ENCODE measurements at places on chromosomes 4 and X.
A peak's percentile ranks its signal among the peaks of the same experiment; 100 is the strongest.

- peak; percentile 58 for DNase-seq
These were observed 1.1 kb downstream of the EMD start for GRCh38 chrX:154380153-154380552.

DNA sequence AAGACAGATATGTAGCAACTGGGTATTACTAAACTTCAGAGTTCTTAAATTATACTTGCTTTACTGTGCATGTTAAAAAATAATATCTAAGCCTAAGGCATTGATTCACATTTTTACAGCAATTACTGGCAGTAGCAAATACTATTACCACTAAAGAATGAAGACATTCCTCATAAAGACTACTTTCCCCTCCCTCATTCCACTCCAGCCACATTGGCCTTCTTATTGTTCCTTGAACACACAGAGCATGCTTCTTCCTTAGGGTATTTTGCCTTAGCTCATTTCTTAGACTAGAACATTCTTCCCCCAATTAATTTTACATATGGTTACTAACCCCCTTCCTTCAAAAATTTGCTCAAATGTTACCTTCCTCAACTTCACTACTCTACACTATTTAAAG is 717.0 kb downstream of the CCSER1 start:
- no peak for DNase-seq

DNA sequence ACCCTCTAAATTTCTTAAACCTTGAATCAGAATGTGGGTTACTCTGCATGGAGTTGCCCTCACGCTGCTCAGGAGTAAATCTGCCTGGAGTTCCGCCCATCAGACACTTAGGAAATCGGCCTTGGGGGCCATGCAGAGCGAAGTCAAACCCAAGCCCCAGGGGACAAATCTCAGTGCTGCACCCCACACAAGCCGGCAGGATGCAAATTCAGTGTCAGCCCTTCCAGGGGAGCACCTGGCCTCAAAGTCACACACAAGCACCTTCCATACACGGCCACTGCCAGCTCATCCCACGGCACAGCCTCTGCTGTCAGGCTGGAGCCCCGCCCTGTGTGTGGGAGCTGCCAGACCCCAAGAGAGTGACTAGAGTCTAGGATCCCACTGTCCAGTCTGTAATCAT is 27.4 kb downstream of the RNF212 start:
- no peak for DNase-seq

DNA sequence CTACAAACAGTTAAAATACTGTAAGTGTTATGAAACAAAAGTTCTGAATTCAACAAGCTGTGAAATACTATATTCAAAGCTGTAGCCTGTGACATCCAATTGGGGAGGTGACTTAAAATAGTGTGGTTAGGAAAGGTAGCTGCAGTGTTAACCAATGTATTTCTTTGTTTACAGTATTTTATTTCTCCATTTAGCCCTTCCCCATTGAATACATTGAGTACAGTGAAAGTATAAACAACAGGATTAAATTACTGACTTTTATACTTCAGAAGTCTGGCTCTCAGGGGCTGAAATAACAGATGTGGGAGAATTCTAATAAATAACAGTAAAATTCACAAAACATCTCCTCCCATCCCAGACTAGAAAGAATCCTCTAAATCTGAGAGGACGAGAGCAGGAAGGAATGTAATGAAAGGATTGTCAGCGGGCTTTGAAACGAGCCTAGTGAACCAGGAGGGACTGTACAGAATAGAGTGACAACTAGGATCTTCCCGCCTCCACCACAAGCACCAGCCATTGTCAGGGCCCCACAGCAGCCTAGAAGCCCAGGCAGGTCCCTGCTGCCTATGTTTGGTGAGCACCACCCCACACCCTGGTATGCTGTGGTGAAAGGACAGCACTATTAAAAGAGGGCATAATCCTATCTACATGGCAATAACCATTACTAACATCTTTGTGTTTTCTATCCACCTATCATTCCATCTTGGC is 73.7 kb downstream of the SPCS3 start:
- DNase-seq = no peak

GRCh38 chr4:93776386-93777080 is 52.0 kb upstream of the ATOH1 start:
- no peak for DNase-seq

DNA sequence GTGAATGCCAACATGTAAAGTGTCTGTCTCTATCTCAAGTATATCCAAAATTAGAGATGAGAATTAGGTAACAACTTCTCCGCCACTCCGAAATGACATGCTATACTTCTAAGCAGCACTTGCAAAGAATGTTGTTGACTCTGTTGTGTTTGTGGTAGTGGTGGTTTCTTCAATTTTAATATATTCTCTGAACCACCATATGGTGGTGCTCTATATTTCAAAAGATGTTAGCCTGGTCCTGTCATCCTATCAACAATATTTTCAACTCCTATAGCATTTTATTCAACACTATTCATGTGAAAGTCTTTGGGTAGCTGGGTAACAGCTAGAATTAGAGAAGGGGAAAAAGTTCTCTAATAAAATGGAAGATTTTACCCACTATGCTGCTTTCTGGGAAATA is 1622.8 kb upstream of the IGFBP7 start:
- DNase-seq = no peak

GRCh38 chr4:88285235-88285653 is 883 bp upstream of the PPM1K start:
- DNase-seq = no peak

DNA sequence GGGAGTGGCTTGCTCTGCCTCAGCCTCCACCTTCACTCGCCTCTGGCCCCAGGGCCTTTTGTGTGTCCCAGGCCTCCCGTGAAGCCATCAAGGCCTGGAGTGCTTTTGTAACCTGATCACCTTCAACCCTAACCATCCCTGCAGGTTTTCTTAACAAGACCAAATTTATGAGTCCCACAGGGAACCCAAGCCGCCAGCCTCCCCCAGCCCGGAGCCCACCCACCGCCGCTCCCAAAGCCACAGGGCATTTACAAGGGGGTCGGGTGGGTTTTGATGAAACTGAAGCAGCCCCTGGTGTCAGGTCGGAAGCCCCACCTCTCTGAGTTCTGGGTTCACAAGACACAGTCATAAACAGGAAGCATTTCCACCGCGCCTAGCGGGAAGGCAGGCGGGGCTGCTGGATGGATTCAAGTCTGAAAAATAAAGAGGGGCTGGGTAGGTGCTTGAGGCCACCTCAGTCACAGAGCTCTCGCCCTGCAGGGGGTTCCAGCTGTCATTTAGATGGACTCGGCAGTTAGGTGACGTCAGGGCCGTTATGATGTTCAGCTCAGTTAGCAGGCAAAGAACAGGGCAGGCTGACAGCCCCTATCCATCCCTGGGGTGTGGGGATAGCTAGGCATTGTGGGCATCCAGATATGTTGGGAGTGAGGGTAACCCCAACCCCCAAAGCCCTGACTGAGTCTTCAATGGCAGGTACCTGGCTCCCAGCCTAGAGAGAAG is 128.5 kb downstream of the BCOR start:
- DNase-seq = no peak

DNA sequence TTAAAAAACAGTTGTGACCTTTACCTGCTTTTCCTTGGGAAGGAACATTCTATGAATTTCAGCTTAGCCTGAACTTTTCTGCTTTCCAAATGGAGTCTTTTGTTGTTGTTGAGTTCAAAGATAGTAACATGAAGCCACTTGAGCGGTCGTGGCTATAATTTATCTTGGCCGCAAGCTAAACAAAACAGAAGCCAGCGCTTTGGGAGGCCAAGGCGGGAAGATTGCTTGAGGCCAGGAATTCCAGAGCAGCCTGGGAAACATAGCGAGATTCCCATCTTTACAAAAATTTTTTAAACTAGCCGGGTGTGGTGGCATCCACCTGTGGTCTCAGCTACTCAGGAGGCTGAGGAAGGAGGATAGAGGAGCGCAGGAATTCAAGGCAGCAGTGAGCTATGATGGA is 29.9 kb downstream of the TKTL1 start:
- no peak for DNase-seq

- DNase-seq = no peak
These were observed 19.4 kb downstream of the MRFAP1 start for GRCh38 chr4:6659897-6660296.

DNA sequence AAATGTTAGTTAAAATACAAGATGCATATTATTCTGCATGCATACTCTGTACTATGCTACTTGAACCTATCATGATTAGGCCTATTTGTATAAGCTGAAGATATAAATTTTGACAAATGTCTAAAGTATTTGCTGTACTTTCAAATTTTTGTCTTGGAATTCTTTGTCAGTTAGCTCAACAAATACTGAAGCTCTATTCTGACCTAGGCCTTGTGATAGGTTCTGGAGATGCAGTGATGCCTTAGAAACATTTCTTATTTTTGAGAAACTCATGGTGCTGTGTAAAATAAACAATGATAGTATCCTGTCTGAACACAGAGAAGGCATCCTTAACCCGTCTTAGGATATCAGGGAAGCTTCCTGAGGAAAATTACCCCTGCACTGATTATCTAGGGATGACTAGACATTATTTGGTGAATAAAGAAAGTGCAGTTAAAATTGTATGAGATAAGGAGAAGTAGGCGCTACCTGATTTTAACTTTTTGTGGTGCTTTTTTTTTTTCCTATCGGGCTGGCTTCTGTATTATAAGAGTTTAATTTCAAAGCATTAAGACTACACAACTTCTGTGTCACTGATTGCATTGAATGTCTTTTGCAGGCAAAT is 43.4 kb downstream of the MOB1B start:
- no peak for DNase-seq

DNA sequence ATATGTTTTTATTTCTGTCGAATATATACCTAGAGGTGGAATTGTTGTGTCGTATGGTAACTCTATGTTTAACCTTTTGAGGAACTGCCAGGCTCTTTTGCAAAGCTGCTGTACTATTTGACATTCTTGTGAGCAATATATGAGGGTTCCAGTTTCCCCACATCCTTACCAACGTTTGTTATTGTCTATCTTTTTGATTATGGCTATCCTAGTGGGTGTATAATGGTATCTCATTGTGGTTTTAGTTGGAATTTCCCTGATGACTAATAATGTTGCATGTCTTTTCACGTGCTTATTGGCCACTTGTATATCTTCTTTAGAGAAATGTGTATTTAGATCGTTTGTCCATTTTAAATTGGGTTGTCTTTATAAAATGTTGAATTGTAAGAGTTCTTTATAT is 24.5 kb downstream of the REPS2 start:
- DNase-seq = no peak

DNA sequence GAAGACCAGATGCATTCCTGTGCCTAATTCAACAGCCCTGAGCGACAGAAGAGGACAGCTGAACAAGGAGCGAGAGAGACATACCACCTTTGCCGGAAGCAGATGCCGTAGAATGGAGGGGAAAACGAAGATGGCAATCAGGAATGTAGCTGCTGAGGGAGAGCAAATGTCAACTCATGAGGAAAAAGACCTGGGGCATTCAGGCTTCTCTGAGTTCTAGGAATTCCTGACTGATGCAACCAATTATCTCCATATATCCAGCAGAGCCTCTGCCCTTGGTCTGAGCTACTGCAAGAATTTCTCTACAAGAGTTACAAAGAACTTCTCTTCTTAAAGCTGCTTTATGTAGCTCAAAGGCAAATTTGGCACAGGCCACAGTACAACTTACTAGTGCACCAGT is 40.5 kb upstream of the INPP4B start:
- DNase-seq = no peak

DNA sequence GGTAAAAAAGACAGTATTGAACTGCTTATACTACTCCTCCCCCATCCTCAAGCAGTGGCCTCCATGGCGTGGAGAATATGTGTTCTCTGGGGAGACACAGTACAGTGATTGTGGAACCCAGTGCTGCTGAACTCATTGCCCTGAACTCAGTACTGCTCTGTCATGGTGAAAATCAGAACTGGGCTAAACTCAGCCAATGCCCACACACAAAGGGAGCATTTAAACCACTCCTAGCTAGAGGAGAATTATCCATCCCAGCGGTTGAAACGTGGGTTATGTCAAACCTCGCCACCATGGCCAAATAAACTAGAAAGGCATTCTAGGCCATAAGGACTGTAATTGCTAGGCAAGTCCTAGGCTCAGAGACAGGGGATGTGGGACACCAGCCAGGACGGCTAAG is 131.8 kb downstream of the SPOCK3 start:
- DNase-seq = no peak

DNA sequence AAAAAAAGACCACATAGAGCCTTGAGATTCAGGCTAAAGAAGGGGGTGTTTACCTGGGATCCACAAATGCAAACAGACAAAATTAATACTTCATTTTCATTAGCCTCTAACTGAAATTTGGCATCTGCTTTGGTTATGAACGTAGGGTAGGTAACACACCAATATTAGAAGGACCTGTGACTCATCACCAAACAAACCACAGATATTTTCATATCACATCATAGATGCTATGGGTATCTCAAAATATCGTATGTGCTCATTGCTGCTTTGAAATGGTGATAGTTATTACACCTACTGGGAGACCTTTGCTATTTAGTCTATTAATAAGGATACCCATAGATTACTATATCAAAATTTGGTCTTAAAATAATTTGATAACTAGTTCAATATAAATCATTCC is 180.6 kb upstream of the MAP3K15 start:
- no peak for DNase-seq

DNA sequence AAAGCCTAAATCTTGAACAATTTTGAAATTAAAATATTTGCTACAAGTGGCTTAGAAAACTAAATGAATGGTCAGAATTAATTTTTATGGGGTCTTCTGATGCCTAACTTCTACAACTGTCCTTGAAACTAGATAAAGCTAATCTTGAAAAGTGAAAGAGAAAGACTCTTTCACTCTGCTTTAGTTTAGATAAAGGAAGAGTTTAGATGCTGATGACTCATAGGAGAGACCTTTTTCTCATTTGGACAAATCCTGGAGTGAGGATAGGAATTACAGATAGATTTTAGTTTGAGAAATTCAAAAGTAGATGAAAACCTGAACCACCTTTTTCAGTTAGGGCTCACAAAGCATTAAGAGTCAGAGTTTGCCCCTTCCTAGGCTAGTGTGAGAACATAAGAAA is 342.3 kb upstream of the GRID2 start:
- no peak for DNase-seq

DNA sequence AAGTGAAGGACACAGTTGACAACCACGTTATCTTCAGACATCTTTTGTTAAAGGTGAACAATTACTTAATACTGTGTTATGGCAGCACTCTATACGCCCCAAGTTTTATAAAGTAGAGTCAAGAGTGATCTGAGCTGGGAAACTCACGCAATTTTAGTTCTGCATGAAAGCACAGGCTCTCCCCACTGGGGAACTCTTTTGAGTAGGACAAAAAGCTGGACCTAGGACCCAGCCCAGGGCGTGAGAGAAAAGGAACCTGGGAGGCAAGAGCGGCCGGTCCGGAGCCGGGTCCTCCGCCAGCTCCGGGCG is 152.6 kb upstream of the SLC4A4 start:
- no peak for DNase-seq

DNA sequence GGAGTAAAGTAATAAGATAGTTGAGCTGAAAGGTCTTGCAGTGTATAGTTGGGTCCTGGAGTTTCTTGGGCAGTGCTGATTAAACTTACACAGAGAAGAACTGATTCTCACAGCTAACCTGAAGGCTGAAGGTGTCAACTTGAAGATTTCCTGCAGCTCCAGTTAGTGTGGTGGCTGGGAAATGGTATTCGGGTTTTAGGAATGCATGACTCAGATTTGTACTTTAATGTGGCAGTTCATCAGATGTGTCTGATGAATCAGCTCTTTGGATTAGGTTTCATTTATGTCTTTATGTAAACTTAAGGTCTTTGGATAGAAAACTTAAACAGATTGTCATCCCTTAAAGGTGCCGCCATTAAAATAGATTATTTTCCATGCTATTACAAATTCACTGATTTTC is 200.0 kb downstream of the IL1RAPL1 start:
- DNase-seq = no peak

- DNase-seq = no peak
These were observed 101.1 kb downstream of the AREG start for GRCh38 chr4:74546057-74546456.

All from erythroblast (primary cell).